ENCODE measurements at places on chromosomes 1 and 21.

- no peak for DNase-seq
These were observed 30.6 kb upstream of the SLC30A10 start for GRCh38 chr1:219958875-219959417.

- DNase-seq: no peak
These were observed 120.4 kb downstream of the WDR3 start for GRCh38 chr1:118049981-118050380.

DNA sequence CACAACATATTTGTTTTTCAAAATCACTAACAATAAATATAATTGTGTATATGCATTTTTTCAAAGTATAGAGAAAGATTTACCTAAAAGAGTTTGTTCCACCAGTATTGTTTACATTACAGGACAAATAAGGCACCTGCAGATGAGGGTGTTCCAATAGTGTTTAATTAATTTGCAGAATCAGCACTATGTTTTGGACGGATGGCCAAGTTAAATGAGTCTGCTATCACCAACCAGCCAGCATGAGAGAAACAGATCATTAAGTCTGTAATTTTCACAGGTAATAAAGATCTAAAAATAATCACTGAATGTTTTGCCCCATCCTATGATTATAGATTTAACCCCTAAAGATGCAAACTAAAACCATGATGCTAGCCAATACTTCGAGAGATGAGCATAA, 2247.0 kb downstream of the NCAM2 start:
- no peak for DNase-seq

DNA sequence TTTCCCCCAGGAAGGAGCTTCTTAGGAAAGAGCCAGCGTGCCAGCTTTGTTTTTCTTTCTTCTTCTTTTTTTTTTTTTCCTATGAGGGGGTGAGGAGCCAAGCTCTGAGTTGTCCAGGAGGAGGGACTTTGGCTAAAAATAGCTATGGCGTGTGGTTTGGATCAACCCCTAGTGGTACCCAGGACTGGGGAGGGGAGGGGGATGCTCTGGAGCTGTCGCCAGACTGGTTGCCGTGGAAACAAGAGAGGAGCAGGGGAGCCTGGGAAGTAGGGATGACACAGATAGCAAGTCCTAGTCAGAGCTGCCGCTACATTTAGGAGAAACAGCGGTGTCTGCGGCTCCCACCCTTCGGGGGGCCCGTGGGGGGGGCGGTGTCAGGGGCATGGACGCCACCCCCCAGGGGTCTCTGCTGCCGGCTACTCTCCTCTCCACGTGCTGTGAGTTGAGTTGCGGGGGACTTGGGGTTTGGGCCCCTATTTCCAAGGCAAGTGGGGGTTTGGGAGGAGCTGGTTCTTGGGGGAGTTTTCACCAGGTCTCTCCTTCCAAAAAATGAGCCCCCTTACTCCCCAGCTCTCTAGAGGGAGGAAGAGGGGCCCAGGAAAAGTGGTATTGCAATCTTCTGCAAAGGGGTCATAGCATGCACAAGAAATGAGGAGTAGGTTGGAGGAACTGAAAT, at the start of gene KCNJ9:
TSS of gene KCNJ9 (plus strand) at position 278 of the 676 bp plus-strand sequence. CDS start 2,493 bp downstream, outside the sequence.
- no peak for DNase-seq

DNA sequence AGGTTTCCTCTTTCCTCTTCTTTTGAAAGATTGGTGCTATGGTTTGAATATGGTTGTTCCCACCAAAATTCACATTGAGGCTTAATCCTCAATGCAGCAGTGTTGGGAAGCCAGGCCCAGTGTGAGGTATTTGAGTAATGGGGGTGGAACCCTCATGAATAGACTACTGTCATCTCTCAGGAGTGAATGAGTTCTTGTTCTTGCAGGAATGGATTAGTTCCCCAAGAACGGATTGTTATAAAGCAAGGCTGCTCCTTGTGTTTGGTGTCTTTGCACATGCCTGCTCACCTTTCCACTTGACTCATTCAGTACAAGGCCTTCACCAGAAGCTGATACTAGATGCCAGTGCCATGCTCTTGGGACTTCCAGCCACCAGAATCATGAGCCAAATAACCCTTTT, 223.2 kb downstream of the BACH1 start:
- no peak for DNase-seq

DNA sequence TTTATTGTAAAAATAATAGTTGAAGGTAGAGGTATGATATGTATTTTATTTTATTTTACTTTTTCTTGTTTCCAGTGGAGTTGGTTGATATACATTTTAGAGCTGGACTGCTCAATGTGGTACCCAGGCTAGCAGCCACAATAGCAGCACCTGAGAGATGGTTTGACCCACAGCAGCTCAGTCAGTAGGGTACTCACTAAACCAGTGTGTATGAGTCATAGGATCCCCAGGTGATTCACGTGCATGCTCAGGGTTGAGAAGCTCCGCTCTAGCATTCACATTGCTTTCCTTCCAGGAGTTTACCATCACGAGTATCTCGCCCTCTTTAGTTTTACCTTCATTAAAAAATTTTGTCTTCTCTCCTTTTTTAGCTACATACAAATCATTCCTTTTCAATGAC, 96.0 kb upstream of the PAXBP1 start:
- DNase-seq: no peak

DNA sequence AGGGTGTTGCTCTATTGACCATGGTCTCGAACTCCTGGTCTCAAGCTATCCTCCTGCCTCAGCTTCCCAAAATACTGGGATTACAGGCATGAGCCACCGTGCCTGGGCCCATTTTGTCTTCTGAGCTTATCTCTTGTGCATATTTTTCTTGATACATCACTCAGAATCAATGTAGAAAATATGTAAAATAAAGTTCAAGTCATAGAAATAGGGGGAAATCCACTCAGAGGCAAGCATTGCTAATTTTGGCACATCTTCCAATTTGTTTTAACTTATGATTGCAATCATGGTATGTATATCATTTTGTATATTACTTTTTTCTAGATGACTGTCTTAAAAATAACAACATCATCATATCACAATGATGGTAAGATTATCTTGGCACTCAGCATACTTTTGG, 21.6 kb downstream of the RIT1 start:
- DNase-seq: no peak

DNA sequence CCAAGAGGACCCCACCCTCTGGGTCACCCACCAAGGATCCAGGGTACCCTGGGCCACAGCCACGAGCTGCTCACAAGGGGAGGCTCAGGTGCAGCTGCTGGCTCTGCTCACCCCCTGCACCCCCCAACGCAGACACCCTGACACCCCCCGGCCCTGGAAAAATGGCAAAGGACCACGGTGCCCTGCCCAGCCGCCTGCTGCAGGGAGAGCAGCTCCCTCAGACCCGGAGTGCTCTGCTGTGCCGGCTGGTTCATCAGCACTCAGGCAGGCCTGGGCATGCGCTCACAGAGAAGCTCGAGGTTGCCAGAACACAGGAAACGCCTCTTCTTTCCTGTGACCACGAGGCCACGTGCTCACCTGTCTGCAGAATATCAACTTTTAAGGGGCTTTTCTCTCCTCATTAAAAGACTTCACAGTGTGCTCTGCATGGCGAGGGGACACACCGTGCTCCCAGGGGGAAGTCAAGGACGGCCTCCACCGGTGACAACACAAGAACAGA, 4.3 kb upstream of the C1QTNF12 start:
- peak; percentile 67 for DNase-seq

DNA sequence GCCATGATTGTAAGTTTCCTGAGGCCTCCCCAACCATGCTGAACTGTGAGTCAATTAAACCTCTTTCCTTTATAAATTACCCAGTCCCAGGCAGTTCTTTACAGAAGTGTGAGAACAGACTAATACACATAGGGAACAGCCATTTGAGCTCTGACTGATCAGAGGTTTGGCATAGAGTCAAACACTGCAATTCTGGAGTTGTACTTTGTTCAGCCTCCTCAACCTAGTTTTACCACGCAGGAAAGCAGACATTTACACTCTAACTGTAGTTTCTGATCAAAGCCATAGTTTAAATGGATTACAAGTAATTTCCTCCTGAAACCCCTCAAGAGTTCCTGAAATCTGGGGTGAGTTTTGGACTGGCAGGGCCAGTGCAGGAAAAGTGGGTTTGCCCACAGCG, 218.2 kb downstream of the TNR start:
- DNase-seq: no peak

DNA sequence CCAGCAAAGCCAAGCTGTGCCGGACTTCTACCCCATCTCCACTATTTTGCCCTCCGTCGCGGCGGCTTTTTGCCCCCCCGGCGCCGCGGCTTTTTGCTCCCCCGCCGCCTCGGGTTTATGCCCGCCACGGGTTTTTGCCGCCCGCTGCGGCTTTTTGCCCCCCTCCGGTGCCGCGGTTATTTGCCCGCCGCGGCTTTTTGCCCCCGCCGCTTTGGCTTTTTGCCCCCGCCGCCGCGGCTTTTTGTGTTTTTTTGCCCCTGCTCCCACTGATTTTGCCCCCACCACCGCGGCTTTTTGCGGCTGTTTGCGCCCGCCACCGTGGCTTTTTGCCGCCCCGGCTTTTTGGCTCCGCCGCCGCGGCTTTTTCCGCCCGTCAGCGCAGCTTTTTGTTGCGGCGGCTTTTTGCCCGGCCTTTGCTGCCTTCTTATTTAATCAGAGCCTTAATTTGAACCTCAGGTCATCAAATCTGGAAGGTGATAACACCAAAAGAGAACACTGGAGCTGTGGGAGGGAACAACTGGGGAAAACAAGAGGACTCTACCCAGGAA, 106.0 kb downstream of the TPTE start:
- DNase-seq: no peak

DNA sequence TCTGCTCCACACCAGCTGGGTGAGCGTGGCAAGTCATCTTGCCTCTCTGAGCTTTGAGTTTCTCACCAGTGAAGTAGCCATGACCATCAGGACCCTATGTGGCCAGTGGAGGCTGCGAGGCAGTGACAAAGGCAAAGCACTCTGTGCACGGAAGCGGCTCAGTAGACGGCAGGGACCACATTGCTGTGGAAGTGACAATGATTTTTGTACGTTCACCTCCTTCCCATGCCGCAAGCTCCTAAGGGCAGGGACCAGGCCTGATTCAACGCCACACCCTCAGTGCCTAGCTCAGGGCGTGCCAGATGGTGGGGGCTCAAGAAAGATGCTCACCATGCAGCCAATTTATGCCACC, 210.5 kb downstream of the MATN1 start:
- DNase-seq: no peak

GRCh38 chr1:114177282-114177681, 23.6 kb upstream of the SYT6 start:
- no peak for DNase-seq

- DNase-seq: peak; percentile 25
These were observed at the start of gene OLIG1 for GRCh38 chr21:33069994-33070743. Gene OLIG1 (plus strand): TSS chr21:33070141. CDS start chr21:33070247, 106 bp downstream.

DNA sequence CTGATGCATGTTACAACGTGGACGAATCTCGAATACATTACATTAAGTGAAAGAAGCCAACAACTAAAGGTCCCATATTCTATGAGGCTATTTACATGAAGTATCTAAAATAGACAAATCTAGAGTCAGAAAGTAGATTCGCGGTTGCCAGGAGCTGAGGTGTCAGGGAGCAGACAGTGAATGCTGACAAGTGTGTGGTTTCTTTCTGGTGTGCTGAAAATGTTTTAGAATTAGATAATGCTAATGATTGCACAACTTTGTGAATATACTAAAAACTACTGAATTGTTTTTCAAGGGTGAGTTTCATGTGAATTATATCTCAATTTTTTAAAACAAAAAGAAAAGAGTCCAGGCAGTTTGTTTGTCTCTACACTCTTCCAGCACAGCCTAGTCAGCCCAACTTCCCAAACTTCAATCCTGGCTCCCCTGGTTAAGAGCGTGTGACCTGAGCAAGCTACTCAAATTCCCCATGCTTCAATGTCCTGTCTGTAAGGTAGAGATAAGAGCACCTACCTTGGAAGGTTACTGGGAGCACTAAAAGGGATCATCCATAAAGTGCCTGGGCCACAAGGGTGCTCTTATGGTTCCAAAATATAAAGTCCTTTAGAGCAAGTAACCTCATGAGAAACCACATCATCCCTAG, 20.9 kb downstream of the HLCS start:
- no peak for DNase-seq

DNA sequence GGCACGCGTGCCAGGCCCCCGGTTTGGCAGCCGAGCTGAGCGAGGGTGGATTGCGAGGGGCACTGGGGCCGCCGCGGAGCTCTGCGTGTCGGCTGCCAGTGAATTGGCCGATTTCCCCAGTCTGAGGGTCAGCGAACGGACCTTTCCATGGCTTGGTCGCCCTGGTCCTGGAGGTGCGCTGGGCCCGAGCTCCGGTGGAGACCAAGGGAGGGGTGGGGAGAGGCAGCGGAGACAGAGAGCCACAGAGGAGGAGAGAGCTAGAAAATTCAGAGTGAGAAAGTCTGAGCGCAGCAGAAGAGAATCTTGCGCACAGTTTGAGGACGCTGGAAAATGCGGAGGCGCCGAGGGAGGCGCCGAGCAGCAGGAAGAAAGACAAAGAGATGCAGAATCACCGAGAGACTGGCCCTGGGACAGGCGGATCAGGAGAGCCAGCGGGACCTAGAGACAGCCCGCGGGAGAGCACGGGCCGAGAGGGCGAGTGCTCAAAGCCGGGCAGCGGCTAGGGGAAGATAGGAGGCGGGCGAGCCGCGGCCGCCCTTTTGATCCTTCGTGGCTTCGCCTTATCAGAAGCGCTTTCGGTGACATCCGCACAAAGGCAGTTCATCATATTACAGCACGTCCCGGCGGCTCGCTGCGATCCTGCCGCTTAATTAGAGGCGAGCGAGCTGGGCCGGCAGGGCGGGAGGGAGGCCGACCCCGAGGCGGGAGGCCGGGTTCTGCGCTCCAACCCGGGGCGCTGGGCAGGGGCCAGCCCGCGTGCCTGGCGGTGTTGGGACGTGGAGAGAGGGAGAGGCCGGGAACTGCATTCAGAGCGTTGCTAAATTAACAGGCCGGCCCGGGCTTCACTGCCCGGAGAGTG, 12.7 kb downstream of the PAX7 start:
- no peak for DNase-seq

- no peak for DNase-seq
These were observed 52.1 kb upstream of the LAPTM5 start for GRCh38 chr1:30809514-30810263.

DNA sequence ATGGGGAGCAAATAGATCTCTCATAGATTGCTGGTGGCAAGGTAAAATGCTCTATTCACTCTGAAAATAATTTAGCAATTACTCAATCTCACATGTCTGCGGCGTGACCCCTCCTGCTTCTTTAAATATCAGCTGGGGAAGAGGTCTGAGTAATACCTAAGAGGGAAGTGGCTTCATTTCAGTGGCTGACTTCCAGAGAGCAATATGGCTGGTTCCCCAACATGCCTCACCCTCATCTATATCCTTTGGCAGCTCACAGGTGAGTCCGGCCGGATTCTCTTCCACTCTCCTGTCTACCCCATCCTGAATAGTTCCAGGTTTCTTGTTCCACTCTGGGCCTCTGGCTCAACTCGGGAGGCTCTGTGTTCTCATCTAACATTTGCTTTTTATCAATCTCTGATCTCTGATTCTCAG, at the start of gene SLAMF7:
TSS of gene SLAMF7 (plus strand) at position 150 of the 414 bp plus-strand sequence. CDS start at position 205, 55 bp downstream.
- no peak for DNase-seq

DNA sequence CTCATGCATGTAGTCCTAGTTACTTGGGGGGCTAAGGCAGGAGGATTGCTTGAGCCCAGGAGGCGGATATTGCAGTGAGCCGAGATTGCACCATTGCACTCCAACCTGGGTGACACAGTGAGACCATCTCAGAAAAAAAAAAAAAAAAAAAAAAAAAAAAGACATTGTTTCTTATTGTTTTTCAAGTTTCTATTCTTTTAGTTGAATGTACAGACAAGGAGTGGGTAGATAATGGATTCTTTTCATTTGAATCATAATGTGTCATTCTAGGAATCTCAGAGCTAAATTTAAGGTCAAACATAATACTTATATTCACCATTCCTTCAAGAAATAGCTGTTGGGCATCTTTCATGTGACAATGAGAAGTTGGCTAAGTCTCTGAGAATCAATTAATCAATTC, 157.0 kb upstream of the C21orf91 start:
- no peak for DNase-seq

- no peak for DNase-seq
These were observed 12.8 kb upstream of the SKI start for GRCh38 chr1:2215329-2215728.
